ENCODE measurements at places on chromosomes 5 and 9.

GRCh38 chr5:129670957-129671500, 76.9 kb upstream of the MINAR2 start:
- DNase-seq, result no peak

DNA sequence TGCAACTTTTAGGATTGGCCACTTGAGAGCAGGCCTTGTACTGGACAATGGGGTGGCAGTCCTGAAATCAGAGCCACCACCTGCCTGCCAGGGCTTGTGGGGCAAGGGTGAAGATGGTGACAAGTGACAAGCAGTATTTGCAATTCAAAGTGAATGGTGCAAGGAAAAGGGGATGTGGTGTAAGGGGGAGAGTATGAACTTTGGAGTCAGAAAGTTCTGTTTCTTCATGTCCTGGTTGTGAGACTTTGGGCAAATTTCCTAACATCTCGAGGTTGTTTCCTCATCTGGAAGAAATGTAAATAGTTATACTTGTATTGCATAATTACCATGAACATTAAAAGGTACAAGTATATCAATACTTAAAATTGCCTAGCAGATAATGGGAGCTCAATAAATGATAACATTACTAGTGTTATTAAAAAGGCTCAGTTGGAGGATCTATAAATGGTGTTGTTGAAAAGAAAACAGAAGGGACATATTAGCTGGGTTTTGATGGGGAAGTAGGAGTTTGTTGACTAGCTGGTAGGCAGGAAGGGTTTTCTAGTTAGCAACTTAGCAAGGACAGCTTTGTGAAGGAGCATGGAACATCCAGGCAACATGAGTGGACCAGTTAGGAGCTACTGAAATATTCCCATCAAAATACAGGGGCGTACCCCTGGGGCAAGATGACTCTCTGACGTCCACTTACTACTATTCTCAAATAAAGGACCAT, 21.3 kb upstream of the MEGF9 start:
- no peak for DNase-seq

DNA sequence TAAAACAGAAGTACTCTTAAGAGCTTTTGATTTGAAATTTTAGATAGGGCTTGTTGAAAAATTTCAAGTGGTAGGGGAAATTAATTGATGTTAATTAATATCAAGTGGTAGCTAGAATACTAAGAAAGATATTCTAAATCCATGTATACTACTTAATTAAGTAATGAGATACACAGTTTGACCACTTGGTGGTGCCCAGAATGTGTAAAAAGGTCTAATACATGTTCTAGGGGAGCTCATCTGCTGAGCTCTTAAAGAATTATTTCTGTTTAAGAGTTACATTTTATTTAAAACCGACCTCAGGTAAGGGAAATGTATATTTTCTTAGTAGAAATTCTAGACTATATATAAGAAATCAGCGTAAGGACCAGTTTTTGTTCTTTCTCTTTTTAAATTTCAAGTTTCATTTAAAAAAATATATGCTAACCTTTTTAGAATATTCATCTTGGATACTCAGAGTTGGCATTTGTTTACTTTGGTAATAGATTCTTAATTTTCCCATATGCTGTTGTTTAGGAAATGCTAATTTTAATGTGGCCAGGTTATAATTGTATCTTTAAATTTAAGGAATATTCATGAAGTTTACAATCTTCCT, 61.5 kb downstream of the LNPEP start:
- DNase-seq, result peak; percentile 48

GRCh38 chr5:6719896-6720560, 6.8 kb downstream of the TENT4A start:
- no peak for DNase-seq

- no peak for DNase-seq
These were observed 757 bp downstream of the NRARP start for GRCh38 chr9:137301081-137301947.

DNA sequence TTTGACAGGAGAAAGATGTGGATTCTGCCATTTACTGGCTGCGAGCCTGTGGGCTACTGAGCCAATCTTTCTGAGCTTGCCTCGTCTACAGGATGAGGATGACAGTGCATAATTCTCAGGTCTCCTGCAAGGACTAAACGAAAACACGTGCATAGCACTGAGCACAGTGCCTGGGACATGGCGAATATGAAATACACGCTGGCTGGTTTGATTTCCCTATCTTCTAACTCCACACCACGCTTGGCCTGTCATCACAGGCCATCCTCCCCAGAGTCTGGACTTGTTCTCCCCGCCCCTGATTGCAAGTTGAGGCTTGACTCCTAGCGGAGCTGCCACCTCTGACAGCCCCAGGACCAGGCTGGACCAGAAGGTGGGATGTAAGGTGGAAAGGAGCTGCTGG, 37.9 kb downstream of the ARPC5L start:
- DNase-seq, result no peak

GRCh38 chr5:88145221-88145610, 123.4 kb downstream of the TMEM161B start:
- no peak for DNase-seq

DNA sequence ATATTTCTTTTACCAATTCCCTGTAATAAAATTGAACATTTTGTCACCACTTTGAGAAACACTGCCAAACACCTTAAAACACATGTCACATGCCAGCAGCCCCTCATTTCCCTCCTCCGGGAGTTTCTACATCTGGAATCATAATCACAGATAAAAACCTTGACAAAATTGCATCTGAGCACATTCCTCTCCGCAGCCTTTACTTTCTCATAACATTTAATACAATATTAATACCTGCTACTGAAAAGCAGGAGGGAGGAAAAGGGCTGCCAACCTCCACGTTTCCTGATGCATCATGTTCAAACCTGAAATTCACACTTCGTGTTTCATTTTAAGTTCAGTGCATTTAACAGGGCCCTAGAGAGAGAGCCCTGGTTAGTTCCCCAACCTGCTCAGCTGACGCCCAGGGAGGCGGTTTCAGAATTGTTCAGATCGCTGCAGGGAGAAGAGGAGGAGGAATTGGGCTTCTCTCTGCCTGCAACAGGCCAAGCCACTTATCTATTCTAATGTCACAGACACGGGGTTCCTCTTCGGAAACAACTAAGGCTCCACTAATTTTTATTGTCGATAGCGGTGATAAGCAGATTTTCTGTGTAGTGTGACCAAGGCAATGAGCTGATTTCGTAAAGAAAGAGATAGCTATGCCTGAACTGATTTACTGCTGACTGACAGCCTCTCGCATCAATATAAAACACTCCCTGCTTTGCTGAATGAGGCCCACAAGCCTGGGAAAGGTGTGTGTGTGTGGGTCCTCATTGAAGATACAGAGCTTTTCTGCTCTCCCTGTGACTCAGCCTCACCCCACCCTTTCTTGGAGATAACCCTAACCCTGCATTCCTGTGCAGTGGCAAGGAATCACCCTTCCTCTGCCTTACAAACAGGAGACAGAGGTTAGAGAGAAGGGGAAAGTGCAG, 4.9 kb upstream of the LHX2 start:
- DNase-seq, result no peak

GRCh38 chr9:105131981-105132380, 112.5 kb upstream of the SLC44A1 start:
- DNase-seq, result no peak

GRCh38 chr9:34994900-34995669, 5.5 kb downstream of the DNAJB5 start:
- DNase-seq, result no peak

- DNase-seq, result no peak
These were observed 363.6 kb upstream of the EDIL3 start for GRCh38 chr5:84748313-84748712.

DNA sequence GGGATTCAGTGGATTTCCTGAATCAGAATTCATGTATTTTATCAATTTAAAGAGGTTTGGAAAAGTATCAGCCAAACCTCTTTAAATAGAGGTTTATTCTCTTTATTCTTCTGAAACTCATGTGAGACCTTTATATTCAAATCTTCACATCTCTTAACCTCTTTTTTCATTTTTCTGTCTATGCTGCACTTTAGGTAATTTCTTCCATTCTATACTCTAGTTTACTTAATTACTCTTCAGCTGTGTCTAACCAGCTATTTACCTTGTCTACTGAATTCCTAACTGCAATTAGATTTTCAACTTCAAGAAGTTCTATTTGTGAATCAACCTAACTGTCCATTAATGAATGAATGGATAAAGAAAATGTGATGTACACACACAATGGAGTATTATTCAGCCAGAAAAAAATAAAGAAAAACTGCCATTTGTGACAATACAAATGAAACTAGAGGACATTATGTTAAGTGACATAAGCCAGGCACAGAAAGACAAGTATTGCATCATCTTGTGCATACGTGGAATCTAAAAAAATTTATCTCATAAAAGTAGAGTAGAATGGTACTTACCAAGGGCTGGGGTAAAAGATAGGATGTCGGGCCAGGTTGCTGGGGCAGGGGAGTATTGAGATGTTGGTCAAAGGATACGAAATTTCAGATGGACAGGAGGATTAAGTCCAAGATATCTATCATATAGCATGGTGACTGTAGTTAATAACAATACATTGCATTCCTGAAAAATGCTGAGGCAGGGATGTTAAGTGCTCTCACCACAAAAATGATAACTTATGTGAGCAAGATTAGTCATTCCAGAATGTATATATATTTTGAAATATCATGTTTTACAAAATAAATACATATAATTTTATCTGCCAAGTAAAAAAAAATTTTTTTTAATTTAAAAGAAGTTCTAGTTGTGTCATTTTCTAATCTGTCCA, 129.5 kb upstream of the LRRTM2 start:
- no peak for DNase-seq

- DNase-seq, result no peak
These were observed 1250.8 kb upstream of the CDH18 start for GRCh38 chr5:21238786-21239185.

- no peak for DNase-seq
These were observed 106.0 kb downstream of the ARRDC3 start for GRCh38 chr5:91277093-91277626.

- DNase-seq, result no peak
These were observed 5.0 kb downstream of the P4HA2 start for GRCh38 chr5:132222649-132223038.

DNA sequence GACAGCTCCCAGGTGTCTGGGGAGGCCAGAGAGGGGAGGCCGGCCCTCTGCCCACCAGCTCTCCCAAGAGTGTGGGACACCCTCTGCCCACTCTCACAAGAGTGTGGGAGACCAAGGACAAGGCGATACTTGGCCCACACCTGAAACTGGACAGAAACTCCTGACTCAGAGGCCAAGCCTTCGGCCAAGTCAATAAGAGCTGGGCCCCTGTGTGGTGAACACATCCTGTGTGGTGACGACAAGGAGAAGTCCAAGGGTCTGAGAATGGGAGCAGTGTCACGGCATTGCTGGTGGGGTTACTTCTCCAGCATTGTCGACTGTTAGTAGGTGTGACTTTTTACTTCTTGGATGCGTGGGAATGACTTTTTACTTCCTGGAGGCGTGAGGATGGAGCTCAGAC, 14.6 kb upstream of the F2RL1 start:
- DNase-seq, result no peak

DNA sequence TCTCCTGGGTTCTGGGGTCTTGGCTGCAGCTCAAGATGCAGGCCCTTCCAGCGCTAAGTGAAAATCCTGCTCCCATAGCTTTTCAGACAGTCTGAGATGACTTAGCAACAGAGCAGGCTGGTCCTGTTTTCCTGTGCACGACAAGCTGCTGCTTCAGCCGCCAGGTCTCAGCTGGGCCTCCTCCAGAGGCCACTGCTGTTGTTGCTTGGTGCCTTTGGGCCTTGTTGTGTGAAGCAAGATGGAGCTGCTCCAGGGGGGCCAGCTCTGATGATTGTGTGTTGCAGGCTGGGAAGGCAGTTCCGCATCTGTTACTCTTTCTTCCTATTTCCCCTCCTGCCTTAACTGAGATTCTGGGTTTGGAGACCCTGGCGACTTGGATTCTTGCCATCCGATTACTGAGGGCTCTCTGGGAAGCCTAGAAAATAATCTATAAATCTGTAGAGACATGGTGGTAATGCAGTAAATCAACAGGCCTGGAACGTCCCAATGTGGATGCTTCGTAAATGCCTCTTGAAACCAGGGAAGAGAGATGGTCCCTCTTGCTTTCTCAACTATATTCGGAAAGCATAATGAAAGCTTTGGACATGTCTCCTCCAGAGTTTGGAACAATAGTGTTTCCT, 3.2 kb downstream of the MAP1B start:
- DNase-seq, result no peak

GRCh38 chr9:126979461-126979860, 64.9 kb downstream of the RALGPS1 start:
- DNase-seq, result no peak

DNA sequence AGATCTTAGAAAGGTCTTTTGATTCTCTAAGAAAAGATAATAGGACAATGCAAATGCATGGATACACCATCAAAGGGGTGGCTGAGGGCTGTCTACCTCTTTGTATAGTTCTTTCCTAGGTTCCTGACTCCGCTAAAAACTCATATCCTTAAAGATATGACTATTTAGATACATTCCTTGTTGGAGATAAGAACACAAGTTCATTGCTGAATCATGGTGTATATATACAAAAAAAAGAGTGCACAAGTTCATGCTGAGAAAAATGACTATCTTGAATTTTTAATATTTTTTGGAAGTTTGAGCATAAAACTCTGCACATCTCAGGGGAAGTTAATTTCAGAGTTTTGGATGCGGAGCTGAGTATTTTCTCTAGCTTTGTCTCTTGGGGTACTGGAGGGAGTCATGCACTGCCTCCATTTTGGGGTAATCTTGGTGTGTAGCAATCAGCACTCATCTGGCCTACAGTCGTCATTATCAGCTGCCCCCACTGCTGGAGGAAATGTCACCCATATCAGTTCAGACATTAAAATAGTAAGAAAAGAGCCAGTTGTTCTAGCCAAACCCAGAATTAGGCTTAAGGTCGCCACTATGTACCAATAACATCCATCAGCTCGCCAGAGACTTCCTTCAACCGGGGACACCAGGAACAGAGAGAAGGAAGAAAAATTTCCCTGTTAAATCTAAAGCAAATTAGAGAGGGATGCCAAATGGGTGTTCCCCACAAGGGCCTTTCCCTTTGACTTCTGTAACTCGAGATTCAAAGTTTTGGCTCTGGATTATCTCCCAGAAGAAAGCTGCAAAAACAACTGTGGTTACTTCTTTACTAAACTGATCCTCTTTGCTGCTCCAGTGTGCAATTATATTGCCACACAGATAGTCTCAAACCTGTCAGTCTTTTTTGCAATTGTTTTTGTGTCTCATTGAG, 49.0 kb downstream of the PTTG1 start:
- DNase-seq, result peak; percentile 49

- no peak for DNase-seq
These were observed 215.7 kb downstream of the ARL15 start for GRCh38 chr5:54094706-54095105.
